HAP-1 (cell line): ENCODE measurements at places on chromosomes 1 and 21.

GRCh38 chr1:182650678-182651338 lies 33.6 kb downstream of the RGS8 start:
- DNase-seq = no peak

- no peak for DNase-seq
These were observed 32.4 kb upstream of the MAB21L3 start for GRCh38 chr1:116078699-116079223.

- DNase-seq = no peak
These were observed 383.8 kb upstream of the VAMP3 start for GRCh38 chr1:7387053-7387927.

GRCh38 chr21:39927304-39927886 lies 60.2 kb downstream of the PCP4 start:
- no peak for DNase-seq

DNA sequence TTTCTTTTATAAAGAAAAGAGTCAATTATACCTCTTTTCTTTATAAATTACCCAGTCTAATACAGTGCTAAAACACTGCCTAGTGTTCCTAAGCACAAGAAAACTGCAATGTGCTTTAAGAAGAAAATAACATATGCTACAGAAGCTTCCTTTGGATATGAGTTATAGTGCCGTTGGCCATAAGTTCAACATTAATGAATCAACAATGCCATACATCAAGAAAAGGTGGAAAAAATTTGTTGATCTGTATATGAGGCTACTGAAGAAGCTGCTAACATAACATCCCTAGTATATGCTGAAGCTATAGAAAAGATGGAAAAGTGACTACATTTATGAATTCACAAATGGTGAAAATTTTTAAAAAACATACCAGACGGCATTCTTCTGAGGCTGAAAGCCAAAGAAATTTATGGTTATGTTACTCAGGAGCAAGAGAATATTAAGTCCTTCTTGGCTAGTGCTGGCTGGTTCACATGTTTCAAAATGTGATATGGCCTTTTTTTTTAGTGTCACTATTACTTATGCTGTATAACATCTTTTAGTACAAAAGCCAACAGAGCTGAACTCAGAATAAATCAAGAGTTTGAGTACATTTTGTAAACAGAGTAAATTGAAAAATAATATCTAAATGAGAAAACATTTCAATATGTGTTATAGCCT lies 743.2 kb upstream of the RGS18 start:
- DNase-seq = no peak

DNA sequence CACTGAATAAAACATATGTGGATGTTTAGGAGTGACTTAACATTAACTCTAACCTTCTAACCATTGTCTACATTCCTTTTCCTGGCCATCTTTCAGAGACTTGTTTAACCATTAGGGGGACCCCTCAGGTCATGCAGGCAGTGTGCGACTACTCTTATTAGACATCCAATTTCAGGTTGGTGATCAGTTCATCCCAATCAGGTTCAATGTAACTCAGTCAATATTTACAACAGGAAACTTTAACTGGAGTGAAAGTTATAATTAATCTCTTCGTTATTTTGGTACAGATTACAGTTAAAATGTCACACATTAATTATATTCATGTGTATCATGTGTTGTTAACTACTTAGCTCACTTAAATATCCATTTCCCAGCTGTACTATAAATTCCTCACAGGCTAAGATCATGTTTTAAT lies 68.8 kb upstream of the RGS1 start:
- DNase-seq = peak; percentile 62

DNA sequence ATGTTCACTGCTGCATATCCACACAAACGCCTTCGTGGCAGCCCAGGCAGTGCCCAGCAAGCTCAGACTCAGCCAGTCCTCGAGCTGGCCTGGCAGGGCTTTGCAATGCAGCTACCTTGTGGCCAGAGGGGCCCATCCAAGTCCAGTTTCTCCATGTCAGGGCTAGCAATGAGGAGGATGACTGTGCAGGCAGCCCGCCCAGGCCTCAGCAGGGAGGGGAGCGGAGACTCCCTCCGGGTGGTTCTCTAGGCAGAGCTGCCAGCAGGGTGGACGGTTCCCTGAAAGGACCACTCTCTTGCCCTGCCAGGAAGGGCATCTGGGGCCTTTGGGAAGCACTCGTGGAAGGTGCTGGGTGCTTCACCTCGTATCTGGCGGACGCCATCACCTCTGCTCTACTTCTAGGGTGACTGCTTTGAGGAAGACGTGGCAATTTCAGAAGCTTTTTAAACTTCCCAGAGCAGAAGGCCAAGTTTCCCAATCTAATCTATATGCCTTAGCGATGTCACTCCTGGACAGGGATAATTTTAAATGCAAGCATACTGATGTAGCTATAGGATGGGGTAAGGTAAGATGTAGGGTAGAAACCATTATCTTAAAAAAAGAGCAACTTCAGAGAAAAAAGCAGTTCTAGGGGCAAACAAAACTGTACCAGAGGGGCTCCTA lies 56.2 kb downstream of the RUNX1 start:
- no peak for DNase-seq

- DNase-seq = no peak
These were observed 2.1 kb downstream of the ADAMTS4 start for GRCh38 chr1:161196521-161197451.

- no peak for DNase-seq
These were observed 836 bp upstream of the FBLIM1 start for GRCh38 chr1:15757575-15758342.

GRCh38 chr1:200880212-200880611 lies 7.4 kb downstream of the GPR25 start:
- no peak for DNase-seq

GRCh38 chr1:18611311-18611710 lies 19.3 kb upstream of the PAX7 start:
- DNase-seq = no peak

DNA sequence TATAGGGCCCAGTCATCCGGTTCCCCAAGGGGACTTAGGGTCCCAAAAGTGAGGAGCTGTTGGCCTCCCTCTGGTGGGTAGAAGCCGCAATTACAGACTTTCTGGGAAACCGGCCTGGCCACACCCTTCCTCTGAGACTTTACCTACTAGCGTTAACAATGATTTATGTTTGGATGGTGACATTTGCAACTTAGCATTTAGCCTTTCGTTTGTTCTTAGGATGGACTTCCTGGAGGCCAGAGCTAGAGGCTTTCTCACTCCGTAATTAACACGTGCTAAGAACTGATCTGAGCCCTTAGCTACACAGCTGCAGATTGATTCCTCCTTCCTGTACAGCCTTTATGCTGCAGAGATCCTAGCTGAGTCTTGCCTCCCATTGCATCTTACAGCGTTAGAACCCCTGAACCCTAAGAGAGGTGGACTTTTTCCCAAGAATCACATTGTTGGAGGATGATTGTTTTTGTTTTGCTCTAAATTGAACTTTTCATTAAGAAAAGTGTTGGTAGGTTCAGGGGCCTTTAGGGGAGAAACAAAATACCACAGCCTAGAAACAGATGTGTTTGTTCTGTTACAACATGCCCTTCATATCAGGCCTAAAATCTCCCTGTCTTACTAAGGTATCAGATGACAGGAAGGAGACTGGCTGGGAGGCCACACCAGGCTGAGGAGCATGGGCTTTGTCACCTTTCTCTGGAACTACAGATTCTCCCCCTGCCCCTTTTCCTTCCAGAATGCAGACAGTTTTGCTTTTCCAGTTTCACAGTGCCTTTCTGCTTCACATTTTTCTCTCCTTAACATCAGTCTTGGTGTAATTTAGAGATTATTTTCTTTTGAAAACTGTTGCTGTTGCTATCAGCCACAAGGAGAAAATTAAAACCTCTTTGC lies 1.9 kb downstream of the S100A11 start:
- DNase-seq = peak; percentile 84

- no peak for DNase-seq
These were observed 10.4 kb upstream of the KCNK1 start for GRCh38 chr1:233603478-233603877.

- no peak for DNase-seq
These were observed 21.4 kb upstream of the BLACAT1 start for GRCh38 chr1:205477121-205477758.

DNA sequence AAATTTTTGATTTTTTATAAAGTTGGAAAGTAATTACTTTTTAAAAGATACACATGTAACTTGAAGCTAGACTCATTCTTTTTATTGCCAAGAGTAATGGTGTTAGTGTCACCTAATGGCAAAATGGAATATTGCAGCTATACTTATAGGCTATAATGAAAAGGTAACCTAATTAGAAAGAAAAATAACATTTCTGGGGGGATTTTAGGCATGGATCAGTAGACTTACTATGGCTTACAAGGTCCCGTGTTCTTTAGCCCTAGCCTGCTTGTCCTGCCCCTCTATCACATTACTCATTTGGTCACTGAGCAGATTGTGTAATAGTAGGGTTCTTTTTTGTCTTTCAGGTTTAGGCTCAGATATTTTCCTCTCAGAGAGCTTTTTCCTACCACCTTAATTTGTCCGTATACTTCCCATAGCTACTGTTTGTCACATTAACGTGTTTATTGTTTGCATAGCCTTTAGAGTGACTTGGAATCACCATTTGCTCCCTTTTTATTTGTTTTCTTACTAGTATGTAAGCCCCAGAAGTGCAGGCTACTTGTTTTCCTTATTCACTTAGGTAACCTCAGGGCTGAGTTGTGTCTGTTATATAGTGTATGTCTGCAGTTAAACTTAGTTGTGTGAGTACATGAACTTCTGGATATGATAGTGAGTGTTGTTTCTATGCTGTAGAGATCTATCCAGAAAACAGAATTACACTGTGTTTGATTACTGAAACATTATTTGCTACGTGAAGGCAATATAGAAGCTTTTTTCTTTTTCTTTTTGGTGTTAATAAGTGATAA lies 58.7 kb downstream of the RABGAP1L start:
- peak; percentile 45 for DNase-seq

DNA sequence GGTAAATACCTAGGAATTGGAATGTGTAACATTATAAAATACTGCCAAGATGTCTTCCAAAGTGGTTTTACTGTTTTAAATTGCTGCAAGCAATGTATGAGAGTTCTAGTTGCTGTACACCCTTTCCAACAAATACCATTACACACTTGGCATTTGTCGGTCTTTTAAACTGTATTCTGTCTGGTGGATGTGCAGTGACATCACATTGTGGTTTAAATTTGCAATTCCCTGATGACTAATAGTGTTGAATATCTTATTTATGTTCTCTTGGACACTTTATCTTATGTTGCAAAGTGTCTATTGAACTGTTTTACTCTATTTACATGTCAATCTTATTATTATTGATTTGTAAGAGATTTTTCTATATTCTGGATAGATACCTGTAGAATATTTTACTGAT lies 561.2 kb upstream of the B3GALT2 start:
- DNase-seq = no peak

- DNase-seq = no peak
These were observed 5.8 kb upstream of the RUNX3 start for GRCh38 chr1:24935615-24936484.

DNA sequence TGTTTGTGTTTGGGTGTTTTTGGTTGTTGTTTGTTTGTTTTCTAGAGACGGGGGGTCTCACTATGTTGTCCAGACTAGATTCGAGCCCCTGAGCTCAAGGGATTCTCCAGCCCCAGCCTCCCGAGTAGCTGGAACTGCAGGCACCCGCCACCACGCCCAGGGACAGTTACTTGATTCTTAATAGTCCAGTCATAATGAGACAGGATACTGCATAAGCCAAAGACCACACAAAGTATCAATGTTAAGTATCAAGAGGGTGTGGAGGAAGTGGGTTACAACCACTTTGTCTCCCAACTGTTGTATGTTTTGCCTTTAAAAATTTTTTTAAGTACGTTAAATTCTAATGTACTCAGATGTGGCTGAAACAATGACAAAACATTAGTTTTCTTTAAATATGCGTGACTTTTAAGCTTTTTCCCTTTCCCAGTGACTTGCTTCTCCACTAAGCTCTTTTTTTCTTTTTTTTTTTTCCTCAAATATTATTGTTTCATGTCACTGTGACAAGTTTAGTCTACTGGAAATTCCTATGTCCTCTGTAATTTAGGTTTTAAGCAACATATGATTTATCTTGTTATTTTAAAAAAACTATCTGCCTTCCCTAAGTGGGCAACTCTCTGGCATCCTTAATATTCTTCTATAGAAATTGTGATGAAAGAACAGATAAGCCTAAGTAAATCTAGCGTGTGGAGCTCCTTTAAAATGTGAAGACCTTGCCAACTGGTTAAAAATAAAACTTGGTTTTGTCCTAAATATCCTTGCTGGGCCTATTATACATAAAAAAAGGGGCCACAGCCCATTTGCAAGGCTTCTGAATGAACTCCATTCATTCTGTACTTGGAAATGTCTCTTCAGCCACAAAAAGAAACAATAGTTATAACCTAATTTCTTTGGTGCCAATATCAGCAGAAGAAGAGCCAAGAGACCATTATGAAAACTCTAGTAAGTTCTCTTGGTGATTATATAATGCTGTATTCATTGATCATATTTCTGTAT lies 56.2 kb upstream of the DPH5 start:
- no peak for DNase-seq

DNA sequence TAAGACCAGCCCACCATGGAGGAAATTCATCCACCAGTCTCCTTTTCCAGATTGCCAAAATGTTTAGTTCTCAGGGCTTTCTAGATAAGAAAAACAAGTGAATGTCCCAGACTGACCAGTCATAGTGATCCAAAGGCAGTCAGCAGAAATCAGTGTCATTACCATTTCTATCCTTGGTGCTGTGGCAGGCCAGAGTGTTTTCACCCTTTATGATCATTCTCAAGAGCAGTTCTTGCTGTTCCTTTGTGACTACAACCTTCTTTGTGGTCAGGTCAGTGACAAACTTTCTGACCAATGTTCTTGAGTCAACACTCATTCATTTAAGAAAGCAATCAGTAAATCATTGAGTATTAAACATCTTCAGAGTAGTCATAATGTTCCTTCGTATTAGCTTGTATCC lies 7.3 kb upstream of the DHCR24 start:
- no peak for DNase-seq

GRCh38 chr1:171850651-171851350 lies 9.5 kb downstream of the DNM3 start:
- DNase-seq = no peak

DNA sequence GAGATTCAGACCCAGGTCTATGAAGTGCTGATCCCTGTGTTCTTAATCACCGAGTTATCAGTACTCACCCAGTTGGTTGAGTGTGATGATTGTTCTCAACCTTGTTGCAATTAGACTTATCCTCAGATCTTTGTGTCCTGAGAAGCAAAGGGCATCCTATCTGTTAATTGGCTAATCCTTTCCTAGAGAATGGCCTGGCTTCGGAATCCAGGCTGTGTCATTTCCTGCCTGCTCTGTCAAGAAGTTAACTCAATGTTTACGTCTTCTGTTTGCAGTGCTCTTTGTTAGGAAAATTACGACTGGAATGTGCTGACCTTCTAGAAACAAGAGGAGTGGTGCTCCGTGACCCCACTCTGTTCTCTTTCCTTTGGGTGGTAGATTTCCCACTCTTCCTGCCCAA lies 14.7 kb downstream of the GAS5 start:
- no peak for DNase-seq

DNA sequence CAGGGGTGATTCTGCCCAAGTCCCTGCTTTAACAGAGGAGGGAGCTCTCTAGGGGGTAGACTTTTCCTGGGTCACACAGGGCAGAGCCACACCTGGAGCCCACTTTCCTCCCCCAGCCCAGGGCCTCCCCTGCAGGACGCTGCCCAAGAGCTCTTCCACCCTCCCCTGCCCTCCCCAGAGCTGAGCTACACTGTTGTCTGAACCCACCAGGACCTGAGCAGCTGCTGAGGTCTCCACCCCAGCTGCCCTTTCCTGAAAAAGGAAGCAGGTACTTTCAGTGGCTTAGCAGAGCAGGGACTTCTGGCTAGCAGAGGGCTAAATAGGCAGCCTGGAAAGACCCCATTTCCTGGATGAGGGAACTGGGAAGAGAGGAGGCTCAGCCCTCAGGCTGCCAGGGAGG lies 169.3 kb upstream of the ETV3 start:
- DNase-seq = no peak
